MM.1S (cell line): ENCODE measurements at places on chromosomes 7 and 10.

- peak; percentile 48 for DNase-seq
These were observed 19.1 kb upstream of the ARMS2 start for GRCh38 chr10:122435212-122435827.

- DNase-seq, result no peak
These were observed 227.4 kb downstream of the TCERG1L start for GRCh38 chr10:131083915-131084790.

- no peak for DNase-seq
These were observed 84.4 kb downstream of the RGS10 start for GRCh38 chr10:119457966-119458766.

DNA sequence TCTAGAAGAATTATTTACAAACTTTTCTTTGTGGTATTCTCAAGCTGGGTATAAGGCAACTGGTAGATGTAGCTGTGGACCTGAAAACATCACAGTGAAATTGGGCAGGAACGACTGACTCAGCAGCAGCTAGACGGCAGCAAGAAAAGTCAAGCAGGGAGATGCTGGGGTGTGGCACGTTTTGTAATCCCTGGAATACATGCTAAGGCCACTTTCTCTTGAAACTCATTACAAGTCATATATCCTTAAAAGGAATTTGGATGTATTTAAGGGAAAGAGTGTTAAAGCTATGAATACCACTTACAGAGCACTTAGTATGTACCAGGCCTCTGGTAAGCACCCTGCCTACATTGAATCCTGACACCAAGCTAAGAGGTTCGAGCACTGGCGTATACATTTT is 17.4 kb downstream of the BEND7 start:
- DNase-seq, result no peak

- DNase-seq, result no peak
These were observed 920.8 kb downstream of the TYW1 start for GRCh38 chr7:67917437-67917755.

GRCh38 chr7:142789441-142789840 is 18.7 kb downstream of the PRSS2 start:
- no peak for DNase-seq

GRCh38 chr10:127398140-127398970 is 150.8 kb upstream of the NPS start:
- DNase-seq, result no peak

DNA sequence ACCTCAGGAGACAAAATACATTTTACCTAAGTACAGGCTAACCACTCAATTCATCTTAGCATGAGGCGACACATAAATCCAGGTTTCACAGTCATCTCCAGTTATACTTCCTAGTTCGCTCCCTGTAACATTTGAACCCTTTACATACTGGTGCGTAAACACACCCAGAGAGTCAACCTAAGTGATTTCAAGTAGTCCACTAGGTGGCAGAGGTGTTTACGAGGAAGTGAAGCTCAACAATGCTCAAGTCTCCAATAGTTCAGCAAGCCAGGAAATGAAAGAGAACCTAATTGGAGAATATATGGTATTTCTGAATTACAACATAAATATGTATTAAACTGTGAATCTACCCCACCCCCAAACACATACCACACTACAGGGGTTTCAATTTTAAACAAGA is 76.3 kb upstream of the ABCB5 start:
- DNase-seq, result peak; percentile 41

GRCh38 chr10:101843032-101844021 is at the start of gene KCNIP2:
TSS of gene KCNIP2 (minus strand) at chr10:101843800. CDS start at chr10:101843568, 232 bp downstream.
- DNase-seq, result no peak

GRCh38 chr7:128160296-128160695 is 80.8 kb upstream of the LEP start:
- no peak for DNase-seq

DNA sequence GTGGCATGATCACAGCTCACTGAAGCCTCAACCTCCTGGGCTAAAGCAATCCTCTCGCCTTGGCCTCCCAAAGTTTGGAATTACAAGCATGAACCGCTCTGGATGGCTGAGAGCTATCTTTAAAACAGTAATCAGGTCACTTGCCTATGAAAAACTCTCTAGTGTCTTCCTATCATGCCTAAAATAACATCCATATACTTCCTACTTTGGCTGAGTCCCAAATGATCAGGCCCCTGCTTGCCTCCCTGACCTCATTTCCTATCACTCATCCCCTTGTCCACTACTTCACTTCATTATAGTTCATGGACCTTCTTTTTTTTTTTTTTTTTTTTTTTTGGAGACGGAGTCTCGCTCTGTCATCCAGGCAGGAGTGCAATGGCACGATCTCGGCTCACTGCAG is 28.0 kb downstream of the SEPTIN7 start:
- DNase-seq, result no peak

GRCh38 chr10:58264780-58265179 is 2.9 kb downstream of the IPMK start:
- no peak for DNase-seq

DNA sequence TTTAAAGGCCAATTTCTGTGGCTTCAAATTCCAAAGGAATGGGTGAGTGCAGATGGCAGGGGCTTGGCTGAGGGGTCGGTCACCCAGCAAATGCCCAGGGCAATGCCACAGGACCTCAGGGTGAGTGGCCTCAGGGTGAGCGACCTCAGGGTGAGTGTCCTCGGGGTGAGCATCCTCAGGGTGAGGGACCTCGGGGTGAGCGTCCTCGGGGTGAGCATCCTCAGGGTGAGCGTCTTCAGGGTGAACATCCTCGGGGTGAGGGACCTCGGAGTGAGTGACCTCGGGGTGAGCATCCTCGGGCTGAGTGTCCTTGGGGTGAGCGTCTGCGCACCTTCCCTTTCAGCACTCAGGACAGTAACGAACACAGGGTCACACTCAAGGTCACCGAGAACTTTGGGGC is 59.2 kb downstream of the ADARB2 start:
- no peak for DNase-seq
